Stimulated activated CD4-positive, alpha-beta T cell treated with anti-CD3 and anti-CD28 coated beads, Interleukin-1b, Interleukin-23, amount 100 ng/mL, for 1 hour (primary cell): ENCODE measurements at places on chromosomes 6 and 20.

DNA sequence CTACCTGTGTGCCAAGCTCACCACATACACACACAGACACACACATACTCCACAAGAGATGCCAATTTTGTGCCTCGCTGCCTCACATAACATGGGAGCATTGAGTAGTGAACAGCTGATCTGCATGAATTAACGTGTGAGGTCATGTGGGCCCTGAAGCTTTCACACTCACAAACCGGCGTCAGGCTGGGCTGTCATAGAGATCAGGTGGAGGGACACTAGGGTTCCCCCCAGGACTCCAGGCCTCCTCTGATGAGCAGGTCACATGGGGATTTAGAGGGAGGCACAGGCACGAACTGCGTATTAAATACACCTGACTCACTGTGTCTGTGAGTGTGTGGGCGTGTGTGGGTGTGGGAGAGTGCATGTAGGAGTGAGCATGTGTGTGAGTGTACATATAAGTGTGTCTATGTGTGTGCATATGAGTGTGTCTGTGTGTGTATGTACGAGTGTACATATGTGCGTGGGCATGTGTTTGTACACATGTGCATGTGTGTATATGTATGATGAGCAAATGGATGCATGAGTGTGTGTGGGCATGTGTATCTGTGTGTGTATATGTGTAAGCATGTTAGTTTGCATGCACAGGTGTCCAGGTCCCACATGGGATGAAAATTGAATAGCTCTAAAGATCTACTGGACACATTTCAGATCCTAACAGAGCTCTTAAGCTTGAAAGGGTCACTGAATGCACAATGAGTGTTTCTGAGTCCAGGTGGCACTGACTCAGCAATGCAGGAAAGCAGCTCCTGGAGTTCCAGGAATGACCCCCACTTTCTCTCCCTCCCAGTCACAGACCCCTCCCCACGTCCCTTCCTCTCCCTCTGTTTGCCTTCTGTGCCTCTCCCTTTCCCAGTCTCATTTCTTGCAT is 336.6 kb downstream of the PREX1 start:
- DNase-seq, result no peak

DNA sequence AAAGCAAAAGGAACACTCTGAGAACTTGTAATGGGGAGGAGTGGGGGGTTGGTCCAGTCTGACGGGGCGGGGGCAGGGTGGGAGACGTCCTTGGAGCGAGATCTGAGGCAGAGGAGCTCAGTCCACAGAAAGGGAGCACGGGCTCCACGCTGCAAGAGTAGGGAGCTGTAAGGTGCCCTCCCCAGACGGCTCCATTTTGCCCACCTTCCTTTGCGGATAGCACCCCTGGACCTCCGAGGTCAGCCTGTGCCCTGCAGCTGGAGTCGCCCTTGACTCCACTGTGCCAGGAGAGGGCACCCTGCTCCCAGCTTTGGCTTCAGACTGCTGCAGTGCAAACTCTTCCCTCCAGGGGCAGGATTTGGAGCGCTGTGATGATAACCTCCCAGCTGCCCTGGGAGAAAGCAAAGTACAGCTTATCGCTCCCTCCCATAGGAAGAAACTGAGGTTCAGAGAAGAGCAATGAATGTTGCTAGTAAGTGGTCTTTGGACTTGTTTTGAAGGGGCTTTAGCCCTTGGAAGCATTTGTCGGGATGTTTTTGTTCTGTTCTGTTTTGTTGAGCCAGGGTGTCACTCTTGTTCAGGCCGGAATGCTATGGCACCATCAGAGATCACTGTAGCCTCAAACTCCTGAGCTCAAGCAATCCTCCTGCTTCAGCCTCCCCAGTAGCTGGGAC is 9.5 kb upstream of the AHCY start:
- peak; percentile 67 for DNase-seq

- no peak for DNase-seq
Measured at GRCh38 chr20:63738687-63739129, 868 bp upstream of the SLC2A4RG start.

DNA sequence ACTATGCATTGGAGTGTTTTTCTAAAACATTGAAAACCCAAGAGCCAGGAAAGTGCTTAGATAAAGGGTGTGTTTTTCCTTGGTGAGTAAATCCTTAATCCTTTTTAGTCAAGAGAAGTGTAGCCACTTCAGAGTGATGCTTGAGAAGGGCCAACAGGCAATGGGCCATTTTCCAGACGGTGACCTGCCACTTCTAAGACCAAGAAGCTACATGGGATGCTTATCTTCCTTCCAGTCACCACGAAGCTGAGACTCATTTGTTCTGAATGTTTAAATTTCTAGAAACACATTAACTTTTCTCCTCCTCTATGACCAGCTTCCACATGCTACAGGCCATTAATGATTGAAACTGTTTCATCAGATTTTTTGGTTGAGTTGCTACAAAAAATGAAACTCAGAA is 34.4 kb upstream of the NHSL1 start:
- no peak for DNase-seq

GRCh38 chr6:1412901-1413300 is 23.5 kb downstream of the FOXF2 start:
- DNase-seq, result no peak

- no peak for DNase-seq
Measured at GRCh38 chr6:110810896-110811586, 4.2 kb downstream of the CDK19 start.

DNA sequence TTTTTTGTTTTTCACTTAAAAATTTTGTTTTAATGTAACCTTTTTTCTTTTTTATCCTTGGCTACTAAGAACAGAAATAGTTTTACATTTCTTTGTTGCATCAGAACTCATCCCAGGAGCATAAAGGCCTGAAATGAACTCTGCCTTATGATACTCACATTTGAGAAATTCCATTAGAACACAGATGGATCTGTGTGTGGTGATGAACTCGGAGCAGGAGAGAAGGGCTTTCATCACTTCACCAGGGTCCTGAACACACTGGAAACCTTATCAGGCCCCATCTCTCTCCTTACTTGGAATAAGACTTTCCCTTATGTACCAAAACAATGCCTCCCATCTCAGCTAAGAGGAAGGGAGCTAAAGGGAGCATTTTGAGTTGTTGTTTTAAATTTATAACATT is 139.4 kb downstream of the PHF3 start:
- no peak for DNase-seq

DNA sequence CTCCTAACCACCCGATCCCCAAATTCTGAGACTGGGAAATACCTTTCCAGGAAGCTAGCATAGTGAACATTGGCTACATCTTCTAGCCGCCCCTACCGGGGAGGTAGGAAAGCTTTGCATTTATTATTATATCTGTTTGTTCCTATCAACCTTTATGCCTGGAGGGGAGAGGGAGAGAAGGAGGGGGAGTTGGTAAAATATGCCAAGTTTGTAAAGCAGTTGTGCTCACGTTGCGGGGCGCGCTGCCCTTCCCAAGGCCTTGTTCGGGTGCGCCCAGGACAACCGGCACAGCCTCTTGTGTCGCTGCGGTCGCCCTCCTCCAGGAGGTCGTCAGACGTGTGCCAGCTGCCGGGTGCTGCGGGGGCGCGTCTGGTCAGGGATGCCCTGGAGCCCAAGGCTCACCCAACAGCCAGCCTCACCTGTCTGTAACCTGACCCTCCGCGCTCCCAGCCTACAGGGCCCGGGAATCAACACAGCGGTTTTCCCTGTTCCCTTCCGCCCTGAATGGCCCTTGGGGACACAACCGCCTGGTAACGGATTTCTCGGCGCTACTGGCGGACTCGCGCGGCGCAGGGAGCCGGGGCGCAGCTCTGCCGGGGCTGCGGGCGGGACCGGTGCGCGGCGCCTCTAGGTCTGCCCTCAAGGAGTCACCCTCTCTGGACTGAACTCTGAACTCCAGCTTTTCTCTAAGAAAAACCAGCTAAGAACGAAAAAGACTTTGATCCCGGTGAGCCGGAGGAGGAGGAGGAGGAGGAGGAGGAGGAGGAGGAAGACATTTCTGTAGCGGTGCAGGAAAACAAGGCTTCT is 1.1 kb upstream of the OVOL2 start:
- DNase-seq, result no peak

- DNase-seq, result no peak
Measured at GRCh38 chr6:75334266-75335040, 49.9 kb upstream of the TMEM30A start.

DNA sequence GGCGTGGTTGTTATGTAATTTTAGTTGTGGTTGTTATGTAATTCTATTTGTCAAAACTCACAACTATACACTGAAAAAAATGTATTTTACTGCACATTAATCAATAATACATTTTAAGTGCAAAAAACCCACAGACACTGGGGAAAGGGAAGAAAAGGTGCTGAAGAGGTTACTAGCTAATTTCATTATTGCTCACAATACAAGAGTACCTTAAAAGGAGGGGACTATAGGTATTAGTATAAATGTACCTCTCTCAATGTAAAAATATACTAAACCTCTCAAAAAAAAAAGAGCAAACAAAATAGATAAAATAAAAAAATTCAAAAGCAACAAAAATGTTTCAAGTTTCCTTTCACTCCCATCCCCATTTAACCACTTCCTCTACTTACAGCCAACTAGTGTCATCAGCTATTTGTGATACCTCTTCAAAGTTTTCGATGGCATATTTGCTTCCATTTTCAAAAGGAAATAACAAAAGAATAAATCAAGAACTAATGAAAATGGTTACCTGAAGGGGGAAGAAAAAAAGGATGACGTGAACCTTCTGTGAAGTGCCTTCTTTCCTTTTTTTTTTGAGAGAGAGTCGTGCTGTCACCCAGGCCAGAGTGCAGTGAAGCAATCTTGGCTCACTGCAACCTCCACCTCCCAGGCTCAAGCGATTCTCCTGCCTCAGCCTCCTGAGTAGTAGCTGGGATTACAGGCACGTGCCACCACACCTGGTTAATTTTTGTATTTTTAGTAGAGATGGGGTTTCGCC is 30.2 kb downstream of the RANBP9 start:
- DNase-seq, result no peak

DNA sequence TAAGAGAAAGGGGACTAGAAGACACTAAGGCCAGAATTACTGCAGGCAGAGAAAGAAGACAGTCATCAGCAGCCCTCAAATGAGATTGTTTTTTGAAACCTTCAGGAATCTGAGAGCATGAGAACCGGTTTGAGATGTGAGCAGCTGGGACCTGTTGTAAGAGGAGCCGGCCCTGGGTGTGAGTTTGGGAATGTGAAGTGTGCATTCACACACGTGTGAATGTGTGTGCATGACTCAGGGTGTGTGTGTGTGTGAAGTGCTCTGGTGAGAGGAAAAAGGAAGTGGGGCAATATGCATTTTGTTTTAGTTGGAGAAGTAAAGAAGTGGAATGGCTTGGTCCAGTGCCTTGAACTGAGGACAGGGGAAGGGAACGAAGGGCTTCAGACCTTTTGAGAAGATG is 4.3 kb downstream of the SCUBE3 start:
- no peak for DNase-seq
